Prostate gland (tissue), 2 donors: ENCODE measurements at places on chromosomes 7 and 10. TPM values are rescaled to one million over a fixed set of nuclear protein-coding genes. Genes with fewer than 3 reads are reported as not detected.

Gene UFSP1
- total RNA-seq, result 8.4 TPM

Gene TMEM168
- 20.5 TPM for total RNA-seq

DNA sequence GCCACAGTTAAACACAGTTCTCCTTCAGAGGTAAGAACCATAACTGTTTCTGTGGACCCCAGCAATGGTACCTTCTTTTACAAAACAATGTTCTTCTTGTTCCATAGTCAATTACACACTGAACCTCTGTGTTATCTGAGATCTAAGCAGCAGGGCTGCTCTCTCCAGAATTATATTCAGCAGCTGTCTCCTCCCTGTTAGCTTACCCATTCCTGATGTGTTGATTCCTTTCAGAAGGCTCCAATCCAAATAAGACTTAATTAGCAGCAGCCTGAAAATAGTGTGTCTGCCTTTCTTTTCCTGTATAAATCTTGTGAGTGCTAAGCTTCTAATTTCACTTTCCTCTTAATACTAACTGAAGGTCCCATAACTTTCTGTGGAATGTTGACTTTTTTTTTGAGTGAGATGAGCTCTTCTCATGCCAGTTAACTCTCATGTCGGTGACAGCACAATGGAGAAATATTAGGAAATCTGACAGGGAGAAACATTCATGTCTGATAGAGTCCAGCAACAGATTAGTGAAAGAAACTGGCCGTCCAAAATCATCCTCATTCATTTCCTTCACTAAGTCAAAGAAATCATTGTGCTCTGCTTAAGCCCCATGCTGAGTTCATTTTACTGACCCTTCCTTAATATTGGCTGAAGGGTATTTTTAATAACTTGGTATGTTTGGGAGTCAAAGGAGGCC, 226.5 kb downstream of the PRKG1 start:
- DNase-seq, result no peak

GRCh38 chr10:59655309-59655708, 54.3 kb downstream of the SLC16A9 start:
- no peak for DNase-seq

DNA sequence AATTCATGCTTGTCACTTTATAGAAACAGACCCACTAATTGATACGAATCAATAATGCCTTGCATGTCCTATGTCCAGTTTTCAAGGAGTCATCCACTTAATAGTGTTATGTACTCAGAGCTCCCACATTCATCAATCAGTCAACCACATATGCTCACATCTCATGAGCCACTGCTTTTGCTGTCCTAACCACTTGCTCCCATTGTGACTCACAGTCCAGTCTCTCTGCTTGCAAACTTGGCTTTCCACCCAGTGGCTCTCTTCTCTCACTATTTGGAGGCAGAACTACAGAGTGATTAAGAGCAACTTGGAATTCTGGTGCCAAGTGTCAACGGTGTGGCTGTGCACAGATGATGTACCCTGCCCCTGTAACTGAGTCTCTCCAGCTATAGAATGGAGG, 166.0 kb downstream of the SNX13 start:
- DNase-seq, result no peak

GRCh38 chr10:804191-804781, 114.8 kb upstream of the DIP2C start:
- DNase-seq, result no peak

Gene CHAT
- total RNA-seq, result not detected

DNA sequence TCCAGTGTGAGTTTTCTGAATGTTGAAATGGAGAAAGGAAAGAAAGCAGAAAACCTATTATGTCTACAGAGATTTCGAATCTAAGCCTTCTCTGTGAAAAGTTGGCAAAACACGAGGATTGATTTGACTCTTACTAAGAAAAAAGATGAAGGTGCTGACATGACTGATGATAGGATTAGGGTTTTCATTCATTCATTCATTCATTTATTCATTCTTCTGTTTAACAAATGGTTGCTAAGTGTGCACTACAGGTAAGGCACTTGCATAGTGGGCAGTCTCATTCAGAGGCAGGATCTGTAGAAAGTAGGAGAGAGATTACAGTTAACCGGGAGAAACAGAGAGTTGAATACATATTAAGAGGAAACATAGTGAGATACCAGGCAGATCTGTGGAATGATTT, 137.1 kb downstream of the ZNF365 start:
- DNase-seq, result no peak

- DNase-seq, result no peak
Measured at GRCh38 chr7:28318101-28318762, 94.1 kb upstream of the CREB5 start.

DNA sequence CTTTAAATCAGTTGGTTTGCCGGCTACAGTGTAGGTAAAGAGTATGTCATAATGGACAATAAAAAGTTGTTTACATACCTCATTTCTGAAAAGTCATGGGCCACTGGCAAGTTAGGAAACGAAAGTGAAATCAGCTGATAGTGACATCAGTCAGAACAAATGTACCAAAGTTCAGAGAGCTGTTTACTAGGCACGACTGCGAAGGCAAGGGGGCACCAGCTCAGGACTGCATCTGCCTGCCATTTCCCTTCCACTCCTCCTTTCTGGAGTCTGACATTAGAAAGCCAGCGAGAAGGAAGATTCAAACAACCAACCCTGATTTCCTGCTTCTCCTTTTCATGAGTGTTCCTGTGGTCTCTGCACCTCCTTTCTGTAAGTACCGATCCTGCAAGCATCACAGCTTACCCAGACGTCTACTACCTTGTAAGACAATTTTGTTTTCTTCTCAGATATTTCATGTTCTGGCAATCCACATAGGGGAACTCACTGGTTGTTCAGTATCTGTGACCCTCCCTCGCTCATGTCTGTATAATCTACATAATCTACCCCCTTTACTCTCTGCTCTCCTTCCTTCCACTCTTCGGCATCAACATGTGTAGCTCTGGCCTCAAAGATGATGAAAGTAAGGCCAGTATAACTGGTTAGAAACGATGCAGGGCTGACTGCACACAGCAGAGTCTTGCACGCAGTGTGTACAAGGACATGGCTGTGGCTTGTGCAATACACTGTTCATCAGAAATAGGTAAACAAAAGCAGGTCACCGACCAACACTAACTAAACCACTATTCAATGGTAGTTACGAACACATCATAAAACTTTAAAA, at the start of gene TMEM140:
Gene TMEM140 (plus strand): TSS at position 174 of the 823 bp plus-strand sequence. CDS start 16,370 bp downstream, outside the sequence.
- peak; percentile 61 for DNase-seq

DNA sequence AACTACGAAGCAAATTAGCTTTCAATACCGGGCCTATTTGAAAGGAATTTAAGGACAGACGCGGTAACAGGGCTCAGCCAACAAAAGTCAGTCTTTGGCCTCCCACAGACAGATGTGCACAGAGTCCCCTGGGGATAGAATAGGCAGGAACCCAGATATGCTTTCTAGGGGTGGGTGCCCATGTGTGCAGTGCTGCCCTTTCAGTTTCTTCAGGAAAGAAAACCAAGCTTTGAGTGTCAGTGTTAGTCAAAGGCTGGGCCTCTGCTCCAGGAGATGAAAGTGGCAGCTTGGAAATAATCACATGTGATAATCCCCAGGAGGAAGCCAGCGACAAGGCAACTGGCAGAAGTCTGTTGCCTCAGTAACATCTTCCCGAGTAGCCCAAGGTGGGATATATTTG, 43.8 kb upstream of the CSTF2T start:
- DNase-seq, result no peak

Gene ABCA13
- 0.14 TPM for total RNA-seq

DNA sequence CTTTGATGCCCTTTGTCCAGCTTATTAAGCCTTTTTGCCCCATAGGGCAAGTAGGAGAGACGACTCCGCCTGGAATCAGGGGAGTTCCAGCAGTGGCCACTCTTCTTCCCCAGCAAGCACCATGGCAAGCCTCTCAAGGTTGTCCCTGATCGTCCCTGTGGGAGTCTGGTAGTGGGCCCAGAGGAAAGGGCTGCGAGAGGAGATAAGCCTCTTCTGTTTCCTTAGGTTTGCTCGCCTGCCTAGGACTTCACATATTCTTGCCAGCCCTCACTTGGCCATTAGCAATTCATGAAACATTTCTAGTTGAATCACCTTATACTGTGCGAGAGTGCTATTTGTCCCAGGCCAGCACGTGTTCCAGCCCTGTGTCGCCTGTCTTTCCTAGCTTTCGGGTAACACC, 47.8 kb upstream of the CPN1 start:
- no peak for DNase-seq

- DNase-seq, result no peak
Measured at GRCh38 chr7:129831424-129832058, 121.2 kb downstream of the UBE2H start.

Gene COL28A1
- total RNA-seq, result 6.2 TPM

GRCh38 chr7:38659931-38660330, 28.8 kb upstream of the AMPH start:
- DNase-seq, result no peak

- no peak for DNase-seq
Measured at GRCh38 chr10:36675458-36675880, 449.9 kb upstream of the ANKRD30A start.

Gene CALML5
- total RNA-seq, result 0.46 TPM

DNA sequence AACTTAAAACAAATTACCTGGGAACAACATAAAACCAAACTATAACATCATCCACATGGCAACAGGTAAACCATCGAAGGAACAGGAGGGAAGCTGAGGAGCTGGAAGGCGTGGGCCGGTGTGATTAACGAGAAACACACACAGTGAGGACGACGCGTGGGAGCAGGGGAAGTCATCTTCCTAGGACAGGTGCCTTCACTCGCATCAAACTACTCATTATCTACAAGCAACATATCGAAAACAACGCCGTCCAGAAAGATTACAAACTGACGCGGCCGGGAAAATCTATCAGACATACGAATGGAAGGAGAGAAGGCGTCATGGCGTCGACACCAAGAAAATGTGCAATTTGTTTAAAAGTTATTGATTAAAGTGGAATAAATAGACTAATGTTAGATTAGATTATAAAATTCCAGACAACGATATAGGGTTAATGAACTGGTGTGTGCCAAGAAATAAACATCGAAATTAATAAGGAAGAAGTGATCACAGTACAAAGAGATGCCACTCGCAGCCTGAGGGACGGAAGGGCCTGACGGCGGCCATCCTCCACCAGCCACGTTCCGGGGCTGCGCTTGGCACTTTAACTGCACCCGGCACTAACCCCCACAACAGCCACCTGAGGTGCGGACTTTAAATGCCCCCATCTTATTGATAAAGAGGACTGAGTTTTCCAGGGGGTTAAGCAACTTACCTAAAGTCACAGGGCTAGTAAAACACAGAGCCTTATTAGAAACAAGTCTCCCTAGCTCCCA, 581.7 kb downstream of the DNAJB6 start:
- no peak for DNase-seq

Gene CDK6
- total RNA-seq, result 13.6 TPM

DNA sequence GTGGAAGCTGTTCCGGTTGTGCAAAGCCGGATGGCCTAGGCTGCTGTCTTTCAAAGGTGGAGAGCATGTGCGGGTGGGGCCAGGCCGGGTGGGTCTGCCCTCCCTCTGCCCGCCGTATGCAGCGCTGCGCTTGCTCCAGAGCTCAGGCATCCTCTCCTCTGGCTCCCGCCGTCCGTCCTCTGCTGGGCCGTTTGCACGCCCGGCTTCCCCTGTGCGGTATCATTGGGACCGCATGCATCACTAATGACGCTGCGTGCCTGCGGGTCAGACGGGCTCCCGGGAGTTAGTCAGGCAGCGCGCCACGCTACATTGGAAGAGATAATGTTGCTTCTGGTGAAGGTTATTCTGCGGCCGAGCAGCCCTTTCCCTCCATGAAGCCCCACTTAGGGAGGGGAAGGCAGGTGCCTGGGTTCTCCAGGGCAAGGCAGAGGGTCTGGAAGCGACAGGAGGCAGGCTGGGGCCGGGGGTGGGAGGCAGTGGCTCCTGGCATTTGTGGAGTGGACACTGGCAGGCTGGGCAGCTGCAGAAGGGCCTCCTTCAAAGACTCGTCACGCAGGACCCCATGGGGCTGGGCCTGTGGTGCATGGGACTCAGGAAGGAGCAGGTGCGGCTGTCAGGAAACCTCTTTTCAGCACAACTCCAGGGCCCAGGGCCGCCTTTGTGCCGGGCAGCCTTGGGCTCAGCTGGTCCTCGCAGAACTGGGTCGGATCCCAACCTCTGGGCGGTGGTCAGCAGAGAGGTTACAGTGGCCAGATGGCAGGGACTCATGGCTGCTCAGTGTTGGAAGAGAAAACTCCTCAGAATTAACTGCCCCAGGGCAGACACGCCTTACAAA, 318.5 kb downstream of the WDR37 start:
- DNase-seq, result no peak

DNA sequence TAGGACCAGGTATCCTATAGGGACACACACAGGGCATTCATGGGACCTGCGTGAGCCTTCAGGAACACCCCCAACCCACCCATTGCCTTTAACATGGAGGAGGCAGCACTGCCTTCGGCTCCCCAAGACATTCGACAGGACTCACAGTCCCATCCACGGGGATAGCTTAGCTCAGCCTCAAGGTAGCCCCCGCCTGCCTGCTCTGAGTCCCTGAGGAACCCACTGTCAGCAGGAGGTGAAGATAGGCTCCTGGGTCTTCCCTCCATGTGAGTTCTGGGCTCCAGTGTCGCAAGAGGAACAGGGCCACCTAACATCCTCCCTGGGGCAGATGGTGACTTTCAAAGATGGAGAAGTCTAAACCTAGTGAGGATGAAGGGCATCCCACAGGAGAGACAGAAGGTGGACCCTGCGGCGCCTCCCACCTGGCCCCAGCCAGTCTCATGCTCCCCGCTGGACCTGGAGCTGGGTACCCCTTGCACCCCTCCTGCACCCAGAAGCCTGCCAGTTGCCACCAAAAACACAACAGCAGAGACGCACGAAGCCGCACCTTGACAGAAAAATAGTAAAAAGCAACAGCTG, 4.9 kb upstream of the ADIRF start:
- DNase-seq, result no peak

Gene PON1
- not detected for total RNA-seq

Gene GPC2
- total RNA-seq, result 1.7 TPM

GRCh38 chr7:100127866-100128636, 1.3 kb downstream of the MBLAC1 start:
- no peak for DNase-seq

Gene PITX3
- total RNA-seq, result not detected

GRCh38 chr10:124184208-124184830, 90.9 kb upstream of the CHST15 start:
- DNase-seq, result no peak

DNA sequence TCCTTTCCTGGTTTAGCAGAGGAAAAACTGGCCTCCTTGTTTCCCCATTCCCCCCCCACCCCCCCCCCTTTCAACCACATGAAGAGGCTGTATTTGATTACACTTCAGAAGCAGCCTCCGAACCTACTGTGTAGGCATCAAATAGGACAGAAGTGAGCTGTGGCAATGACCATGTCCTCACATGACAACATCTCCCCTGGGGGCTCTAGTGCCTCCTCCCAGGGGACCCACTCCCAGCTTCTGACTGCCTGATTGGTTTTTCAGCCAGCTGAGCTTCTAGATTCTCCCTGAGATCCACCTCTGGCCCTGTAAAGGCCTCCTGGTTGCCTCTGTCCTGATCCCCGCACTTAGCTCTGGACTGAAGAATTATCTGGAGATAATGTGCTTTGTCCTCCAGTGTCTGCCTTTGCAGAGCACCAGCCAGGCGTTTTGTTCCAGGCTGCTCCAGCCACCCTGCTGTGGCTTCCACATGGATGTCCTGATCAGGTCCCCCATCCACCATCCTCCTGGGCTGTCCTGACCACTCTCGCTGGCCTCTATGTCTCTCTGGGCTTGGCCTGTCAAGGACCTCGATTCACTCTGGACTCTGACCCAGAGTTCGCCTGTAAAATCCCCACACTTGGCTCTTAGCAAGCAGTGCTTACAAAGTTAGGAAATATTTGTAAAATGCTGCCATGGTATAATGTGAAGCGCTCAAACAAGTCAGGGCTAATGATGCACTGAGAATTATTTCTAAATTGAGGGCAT, 42.4 kb upstream of the TOMM7 start:
- no peak for DNase-seq

GRCh38 chr7:102099474-102099873, 187.2 kb upstream of the SH2B2 start:
- DNase-seq, result no peak
